ENCODE measurements at places on chromosomes 12 and 14.

DNA sequence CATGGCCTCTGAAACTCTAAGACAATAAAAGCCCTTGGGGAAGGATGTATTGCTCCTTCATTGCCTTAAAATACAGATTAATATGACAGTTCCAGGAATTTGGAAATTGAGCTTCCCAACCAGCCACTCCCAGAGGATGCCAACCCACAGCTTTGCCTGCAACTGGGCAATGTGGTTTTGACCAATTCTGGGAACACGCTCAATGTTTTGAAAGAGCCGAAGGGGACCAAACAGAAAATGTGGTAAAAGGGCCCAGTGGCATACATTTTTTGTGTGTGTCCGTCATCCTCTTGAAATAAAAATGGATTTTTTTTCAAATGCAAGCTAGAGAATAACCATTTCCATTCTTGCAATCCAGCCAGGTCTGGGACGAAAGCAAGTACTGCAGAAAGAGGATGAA, 88.3 kb upstream of the PLEKHG7 start:
- no peak for DNase-seq

DNA sequence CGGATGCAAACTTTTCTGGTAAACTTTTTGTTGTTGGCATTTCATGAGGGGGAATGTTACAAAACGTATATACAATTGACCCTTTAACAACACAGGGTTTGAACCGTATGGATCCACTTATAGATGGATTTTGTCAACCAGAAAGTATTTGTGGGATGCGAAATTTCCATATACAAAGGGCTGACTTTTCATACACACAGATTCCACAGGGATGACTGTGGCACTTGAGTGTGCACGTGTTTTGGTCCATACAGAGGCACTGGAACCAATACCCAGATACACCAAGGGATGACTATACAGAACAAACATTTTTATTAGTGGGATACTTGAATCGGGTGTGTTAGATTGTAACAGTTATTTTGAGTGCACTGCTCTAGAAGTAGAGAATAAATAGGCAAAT, 29.8 kb upstream of the CCT2 start:
- peak; percentile 83 for DNase-seq

DNA sequence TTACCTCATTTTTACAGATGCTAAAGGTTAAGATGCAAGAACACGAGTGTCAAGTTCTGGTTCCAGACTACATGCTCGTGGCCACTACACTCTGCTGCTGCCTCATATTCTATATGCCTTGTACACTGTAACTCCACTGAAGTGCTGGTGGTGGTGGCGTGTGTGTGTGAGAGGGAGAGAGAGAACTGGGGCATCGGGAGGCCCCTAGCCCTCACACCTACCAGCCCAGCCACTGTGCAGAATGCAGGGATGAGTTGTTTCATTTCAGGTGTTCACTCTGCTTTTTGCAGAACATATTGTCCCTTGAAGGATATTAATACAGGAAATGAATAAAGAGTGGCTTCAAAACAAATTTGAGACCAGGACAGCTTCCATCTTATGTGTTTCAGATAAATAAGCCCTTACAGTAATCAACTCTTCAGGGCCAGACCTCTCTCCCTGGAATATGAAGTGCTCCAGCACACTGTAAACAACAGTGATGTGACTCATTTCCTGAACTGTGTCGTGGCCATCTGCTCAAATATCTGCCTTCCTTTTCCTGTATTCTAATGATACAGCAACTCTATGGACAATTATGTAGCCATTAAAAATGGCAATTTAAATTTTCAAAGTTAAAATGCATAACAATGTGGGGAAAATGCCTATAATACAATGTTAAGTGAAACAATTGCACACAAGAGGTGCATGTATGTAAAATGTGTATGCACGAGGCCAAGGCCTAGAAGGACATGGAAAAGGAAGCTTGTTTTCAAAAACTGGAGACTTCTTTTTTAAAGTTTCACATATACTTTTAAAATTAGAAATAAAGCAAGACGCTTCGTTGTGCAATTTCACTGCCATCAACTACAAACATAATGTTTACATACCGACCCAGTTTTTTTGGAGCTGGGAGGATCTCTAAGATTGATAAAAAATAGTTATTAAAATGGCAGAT, 215.4 kb downstream of the PELI2 start:
- DNase-seq = peak; percentile 11

DNA sequence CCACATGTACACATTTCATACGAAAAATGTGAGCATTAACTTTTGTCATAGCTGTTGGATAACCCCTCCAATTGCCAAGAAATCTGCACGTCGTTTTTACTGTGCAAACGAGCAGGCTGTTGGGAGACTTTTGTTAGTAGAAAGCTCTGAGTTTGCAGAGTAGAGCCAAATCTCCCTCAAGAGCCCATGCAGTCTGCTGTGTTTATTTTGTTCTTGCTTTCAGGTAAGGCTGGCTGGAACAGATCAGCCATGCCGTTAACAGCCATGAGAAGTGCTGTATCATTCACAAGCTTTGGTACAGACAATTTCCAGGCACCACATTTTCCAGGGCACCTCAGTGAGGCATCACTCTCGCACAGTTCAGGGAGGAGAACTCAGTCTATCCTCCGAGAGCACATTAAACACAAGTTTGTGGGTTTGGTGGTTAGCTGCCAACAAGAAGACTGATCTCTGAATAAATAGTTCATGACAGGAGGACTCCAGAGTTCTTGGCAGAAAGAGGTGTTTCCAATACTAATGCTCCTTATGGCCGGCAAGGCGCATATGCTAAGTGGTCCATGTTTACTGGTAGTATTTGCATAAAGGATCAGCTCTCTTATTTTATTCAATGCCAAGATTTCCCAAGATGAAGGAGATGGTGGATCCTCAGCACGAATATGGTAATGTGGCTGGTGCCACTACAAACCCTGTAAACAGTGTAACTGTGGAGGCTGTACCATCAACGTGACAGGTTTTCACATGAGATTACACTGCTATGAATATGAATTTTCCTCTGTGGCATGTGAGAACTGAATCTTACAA, 30.3 kb upstream of the PELI2 start:
- DNase-seq = no peak

GRCh38 chr12:28035500-28035899, 63.0 kb upstream of the PTHLH start:
- peak; percentile 36 for DNase-seq

DNA sequence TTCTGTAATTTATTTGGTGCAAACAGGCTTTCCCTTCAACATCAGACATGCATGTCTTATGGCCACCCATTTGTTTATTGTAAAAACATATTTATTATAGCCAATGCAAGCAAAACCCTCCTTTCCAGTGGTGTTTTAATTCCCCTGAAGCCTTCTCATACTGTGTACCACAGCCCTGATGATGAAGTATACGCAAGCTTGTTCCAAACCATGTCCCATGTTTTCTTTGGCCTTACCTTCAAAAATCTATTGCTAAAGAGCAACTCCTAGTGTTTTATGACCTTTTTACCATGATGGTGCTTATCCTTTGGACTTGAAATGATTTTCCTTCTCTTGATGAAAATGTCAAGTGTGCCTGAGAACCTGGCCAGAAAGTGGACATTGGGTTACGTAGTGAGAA, 85.9 kb upstream of the CCDC91 start:
- DNase-seq = no peak

GRCh38 chr12:102215992-102216691, 18.5 kb upstream of the PMCH start:
- DNase-seq = peak; percentile 14

- DNase-seq = no peak
These were observed 91.8 kb upstream of the TMEM260 start for GRCh38 chr14:56487761-56488160.

DNA sequence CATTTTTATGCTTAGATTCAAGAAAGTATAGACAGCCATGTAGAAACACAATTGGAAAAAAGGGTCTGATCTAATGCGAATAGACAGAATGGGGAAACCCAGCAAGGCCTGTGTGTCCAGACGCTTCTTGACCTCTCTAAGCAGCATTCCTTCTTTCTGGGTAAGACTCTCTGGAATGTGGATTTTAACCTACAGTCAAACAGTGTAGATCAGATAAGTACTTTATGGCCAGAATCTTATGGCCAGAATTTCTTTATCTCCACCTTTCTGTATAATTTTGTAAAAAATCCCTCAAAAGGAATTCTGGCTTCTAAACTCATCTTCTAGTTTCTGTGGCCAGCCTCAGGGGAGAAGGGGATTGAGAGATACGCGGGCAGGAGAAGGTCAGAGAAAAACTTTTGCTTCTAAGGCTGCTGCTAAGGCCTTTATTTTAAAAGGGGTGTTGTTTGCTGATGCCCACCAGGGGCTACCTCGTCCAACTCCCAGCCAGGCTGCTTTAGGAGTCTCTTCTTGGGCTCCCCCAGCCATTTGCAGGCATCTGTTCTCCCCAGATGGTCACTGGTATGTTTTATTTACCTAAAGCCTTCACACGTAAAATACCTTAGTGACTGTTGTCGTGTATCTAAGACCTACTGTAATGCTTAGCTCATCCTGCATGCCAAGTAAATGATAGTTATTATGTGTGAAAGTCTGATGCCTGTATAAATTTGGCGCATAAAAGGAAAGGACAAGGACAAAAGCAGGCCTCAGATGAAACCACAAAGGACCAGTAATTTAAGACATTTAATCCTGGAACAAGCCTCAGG, 68.4 kb downstream of the ANO6 start:
- DNase-seq = peak; percentile 82

DNA sequence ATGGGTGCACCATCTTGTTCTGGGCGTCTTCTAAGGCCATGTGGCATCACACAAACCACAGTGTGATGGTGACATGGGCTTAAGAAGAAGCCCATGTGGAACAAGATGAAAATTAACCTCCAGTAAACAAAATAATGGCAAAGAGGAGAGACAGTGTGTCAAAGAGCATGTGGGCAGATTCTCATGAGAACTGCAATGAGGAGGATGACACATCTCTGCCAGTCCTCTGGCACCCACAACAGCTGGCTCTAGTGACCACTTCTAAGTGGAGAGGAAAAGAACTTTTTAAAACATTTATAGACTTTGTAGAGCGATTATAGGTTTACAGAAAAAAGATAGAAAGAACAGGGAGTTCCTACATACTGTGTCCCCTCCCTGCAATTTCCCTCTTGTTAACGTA, 401.4 kb downstream of the ATP23 start:
- DNase-seq = no peak

DNA sequence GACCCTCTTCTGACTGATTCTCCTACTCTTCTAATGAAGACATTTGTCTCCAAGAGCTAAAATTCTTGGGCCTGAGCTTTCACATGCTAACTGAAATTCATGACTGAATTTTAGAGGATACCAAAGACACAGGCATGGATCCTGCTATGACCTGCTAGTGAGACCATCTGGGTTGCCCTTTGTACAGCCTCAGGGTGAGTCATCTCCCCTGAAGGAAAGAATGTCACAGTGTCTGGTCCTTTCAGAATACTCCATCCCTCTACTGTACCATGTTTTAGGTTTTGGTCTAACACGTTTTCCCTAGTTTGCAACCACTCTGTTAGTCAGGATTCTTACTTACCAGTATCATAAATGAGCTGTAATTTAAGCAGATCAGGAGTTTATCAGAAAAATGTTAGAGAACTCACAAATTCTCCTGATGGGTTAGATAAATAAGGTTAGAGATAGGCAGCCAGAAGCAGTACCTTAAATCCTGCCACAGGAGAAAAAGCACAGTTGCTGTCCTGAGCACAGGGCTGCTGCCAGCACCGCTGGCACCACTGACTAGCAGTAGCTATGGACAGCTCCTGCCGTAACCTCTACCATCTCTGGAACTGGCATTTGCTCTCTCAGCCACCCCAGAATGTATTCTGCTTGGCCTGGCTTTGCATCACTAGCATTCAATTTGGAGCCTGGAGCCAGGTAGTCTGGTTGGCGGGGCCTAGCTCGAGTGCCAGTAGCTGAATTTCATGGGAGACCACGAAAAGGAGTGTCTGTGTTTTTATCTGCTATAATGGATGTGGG, 127.6 kb downstream of the ANO6 start:
- DNase-seq = peak; percentile 63

- DNase-seq = peak; percentile 78
These were observed 1.3 kb upstream of the CD63 start for GRCh38 chr12:55729819-55730818.

GRCh38 chr14:54219261-54220070, 177.3 kb upstream of the CDKN3 start:
- no peak for DNase-seq

DNA sequence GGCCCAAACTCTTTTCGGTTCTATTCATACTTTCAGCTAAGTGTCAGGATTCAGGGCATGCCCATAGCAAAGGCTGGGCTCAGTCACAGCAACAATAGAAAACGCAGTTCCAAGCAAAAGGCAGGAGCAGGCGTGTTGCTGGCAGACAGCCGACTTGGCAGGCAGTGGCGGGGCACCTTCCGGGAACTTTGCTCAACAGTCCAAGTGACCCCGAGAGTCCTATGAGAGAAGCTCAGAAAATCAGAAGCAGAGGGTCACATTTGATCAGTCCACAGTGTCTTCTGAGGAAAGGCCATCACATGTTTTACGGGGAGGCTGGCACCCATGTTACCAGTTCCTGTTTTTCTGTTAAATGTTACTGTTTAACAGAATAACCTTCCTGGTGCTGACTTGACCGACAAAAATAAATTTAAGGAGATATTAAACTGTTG, 115.0 kb downstream of the DACT1 start:
- peak; percentile 44 for DNase-seq

DNA sequence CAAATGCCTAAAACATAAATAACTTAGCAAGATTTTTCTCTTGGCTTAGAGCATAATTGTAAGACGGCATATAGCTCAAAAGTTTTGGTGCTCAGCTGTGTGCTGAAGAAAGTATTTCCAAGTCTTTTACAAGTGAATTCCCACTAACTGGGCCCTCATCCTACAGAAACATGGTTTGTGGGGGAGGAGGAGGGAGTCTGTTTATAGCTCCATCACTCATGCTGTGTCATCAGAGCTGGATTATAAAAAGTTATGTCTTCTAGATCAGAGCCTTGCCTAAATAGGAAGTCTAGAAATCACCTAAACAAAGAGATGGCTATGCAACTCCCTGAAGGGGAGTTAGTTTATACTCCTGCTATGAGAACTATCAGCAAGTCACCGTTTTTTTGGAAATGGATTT, 65.9 kb upstream of the OTOGL start:
- no peak for DNase-seq

- no peak for DNase-seq
These were observed 28.3 kb upstream of the HIGD1C start for GRCh38 chr12:50924131-50924438.

DNA sequence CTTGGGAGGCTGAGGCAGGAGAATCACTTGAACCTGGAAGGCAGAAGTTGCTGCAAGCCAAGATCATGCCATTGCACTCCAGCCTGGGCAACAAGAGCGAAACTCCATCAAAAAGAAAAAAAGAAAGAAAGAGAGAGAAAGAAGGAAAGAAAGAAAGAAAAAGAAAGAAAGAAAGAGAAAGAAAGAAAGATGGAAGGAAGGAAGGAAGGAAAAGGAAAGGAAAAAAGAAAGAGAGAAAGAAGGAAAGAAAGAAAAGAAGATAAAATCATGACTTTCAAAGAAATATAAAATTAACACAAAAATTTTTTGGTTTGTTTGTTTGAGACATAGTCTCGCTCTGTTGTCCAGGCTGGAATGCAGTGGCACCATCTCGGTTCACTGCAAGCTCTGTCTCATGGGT, 22.2 kb upstream of the DAAM1 start:
- no peak for DNase-seq

GRCh38 chr14:95645389-95645996, 40.7 kb upstream of the TCL1B start:
- DNase-seq = no peak

All from ACHN (cell line).